ENCODE measurements at places on chromosomes 1 and 21.

GRCh38 chr1:20367116-20367585 is 76.5 kb downstream of the VWA5B1 start:
- no peak for DNase-seq

- peak; percentile 28 for DNase-seq
Observed at GRCh38 chr1:153805042-153805745, 30.0 kb downstream of the SLC27A3 start.

DNA sequence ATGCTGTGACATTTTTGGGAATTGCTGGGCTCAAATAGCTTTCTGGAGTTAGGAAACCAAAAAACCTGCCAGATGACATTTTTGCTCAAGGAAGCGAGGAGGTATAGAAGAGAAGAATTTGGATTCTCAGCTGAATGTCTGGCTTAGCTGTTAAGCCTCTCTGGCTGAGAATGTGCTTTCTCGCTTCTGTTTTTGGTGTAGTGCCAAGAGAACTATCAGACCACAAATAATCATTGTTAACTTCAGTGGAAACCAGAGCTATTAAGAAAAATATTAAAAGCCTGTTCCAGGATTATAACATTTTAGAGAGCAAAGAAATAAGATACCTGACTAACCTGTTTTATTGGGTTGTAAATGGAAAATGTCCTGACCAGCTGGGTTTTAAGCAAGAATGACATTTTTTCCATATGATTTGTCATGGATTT is 39.5 kb upstream of the DIPK1A start:
- DNase-seq = no peak

DNA sequence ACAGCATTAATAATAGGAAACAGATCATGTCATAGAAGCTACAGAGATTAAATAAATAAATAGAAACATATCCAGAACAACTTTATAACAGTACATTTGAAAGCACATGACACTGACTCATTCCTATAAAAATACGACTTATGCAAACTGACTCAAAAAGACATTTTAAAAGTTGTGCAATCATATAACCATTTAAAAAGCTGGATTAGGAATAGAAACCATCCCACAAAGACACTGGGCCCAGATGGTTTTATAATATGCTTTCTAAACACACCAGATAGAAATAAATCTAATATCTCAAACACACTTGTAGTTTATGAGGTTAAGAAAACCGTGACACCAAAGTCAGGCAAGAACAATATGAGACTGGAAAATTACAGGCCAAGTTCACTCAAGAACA is 47.6 kb downstream of the MATN1 start:
- DNase-seq = no peak

GRCh38 chr1:24386241-24386640 is 27.3 kb downstream of the STPG1 start:
- DNase-seq = no peak

GRCh38 chr1:38474738-38475623 is 384.6 kb downstream of the RRAGC start:
- DNase-seq = no peak

DNA sequence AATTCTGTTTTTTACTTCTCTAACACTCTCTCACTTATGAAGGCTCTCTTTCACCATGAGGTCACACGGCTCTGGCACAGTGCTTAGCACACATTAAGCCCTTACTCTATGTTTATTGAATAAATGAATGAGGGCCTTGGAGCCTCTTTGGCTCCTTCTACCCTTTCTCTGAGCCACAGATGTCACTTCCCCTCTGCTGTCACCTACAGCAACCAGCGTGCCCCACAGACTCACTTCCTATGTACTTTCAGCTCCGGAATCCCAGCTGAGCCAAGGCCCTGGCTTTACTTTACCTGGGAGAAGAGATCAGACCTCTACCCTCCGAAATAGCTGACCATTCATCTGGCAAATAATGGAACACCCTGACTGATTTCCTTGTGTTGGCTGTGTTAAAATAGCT is 53.7 kb upstream of the HMCN1 start:
- no peak for DNase-seq

- DNase-seq = no peak
Observed at GRCh38 chr1:5273280-5274003, 619.0 kb downstream of the AJAP1 start.

DNA sequence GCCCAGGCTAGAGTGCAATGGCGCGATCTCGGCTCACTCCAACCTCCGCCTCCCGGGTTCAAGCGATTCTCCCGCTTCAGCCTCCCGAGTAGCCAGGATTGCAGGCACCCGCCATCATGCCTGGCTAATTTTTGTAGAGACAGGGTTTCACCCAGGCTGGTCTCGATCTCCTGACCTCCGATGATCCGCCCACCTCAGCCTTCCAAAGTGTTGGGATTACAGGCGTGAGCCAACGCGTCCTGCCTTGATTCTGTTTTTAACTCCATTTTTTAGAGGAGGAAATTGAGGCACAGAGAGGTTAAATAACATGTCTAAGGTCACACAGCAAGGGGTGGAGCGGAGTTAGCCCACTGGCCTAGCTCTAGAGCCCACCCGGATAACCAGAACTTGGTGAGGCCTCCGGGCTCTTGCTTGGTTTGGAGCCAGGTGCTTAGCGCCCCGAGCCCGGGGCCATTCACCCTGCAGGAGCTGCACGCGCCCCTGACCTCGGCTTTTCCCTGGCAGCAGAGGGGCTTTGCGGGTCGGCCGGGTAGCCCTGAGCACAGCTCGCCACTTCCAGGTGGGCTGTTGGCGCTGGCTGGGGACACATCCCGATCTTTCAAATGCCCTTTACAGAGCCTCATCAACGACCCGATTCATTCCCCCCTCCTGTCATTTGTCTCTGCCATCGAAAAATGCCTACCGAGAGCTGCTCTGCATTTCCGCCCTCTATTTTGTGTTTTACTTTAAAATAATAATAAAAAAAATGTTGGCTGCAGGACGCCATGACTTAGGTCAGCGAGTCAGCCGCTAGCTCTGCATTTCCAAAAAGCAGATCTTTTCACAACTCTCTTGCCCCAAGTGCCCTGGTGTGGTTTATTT is 11.2 kb downstream of the SIM2 start:
- DNase-seq = no peak

DNA sequence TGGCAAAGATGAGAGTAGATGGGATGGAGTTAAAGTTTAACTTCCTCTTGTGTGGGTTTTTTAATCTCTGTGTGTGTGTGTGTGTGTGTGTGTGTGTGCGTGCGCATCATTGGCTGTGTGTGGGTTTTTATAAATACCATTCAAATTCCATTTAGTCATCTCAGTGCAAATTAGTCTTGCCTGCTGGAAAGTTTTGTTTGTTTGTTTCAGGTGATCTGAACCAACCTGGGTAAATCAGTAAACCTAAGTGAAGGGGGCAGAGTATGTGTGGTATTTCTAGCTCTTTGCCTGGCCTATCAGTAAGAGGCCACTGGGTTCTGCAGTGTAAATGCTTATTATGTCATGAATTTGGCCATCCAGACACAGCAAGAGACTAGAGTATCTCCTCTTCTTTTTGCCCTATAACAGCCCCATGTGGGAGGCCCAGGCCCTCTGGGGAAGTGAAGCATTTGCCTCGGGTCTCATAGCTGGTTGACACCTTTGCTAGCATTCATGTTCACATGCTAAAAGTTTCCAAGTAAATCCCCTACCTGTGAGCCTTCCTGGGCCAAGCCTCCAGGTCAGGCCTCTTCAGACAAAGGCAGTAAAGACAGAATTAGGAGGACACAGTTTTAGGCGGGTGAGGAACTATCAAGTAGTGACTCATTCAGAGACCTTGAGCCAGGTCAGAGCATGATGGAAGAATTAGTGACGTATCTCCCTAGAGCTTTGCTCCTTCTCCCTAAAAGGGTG is 14.7 kb downstream of the INTS3 start:
- DNase-seq = no peak

DNA sequence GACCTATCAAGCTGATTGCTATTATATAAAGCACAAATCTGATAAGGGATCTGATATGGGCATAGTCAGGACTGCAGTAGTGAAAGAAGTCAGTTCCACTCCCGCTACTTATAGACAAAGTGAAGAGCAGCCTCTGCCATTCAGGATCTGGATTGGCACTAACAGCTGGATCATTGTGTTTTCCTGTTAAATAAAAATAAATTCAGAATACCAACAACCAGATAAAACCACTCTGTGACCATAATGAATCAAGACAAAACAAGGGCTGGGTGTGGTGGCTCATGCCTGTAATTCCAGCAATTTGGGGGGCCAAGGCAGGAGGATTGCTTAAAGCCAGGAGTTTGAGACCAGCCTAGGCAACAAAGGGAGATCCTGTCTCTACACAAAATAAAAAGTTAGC is 5.0 kb upstream of the GLRX2 start:
- DNase-seq = no peak

- DNase-seq = no peak
Observed at GRCh38 chr1:225811622-225812487, 1.9 kb downstream of the EPHX1 start.

GRCh38 chr1:209710093-209710492 is 5.4 kb downstream of the HSD11B1 start:
- no peak for DNase-seq

- no peak for DNase-seq
Observed at GRCh38 chr1:59553371-59553770, 256.5 kb downstream of the FGGY start.

DNA sequence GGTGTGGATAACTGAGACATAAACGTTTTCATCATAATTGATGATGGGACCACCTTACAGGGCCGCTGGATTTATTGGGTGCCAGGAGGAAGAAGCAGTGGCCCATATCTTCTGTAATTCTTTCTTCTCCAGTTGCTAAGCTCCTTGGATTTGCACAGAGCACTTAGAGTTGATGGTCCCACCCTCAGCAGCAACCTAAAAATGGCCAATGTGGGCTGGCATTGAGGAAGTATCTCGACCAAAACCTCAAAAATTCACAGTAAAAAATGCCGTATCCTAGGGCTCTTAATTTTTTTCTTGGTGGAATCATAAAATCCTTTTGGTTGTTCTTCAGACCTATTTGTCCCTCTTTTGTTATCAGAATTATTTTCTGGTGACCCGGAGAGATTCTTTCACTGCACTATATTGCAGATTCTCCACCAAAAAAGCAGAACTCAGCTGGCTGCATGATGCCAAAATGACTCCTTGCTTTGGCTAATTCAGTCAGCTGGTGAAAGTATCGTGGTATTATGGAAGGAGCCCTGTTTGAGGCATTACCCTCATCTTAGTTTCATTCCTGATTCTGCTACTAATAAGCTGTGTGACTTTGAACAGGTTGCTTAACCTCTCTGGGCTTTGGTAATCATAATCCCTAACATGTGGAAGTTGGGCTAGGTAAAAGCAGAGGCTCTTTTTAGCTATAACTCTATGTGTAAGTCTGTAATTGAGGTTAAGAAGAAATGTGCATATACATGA is 27.6 kb downstream of the KIRREL1 start:
- no peak for DNase-seq

DNA sequence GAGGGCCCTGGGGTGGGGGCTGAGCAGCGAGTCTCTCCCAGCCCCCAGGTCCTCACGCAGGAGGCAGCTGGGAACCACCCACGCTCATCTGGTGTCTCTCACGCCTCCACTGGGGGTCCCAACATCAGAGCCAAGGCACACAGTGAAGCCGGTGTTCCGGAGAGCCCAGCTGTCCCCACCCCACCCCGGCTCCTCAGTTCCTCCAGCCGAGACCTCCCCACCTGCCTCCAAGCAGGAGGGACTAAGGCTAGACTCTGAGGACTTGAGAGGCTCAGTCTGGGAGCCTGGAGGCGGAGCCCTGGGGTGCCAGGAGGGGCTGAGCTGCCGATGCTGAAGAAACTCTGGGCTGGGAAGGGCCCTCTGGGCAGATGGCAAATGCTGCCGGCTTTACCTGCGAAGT is 1.6 kb upstream of the HPCA start:
- no peak for DNase-seq

GRCh38 chr1:39507230-39507928 is 15.9 kb downstream of the BMP8A start:
- DNase-seq = no peak

GRCh38 chr1:201328576-201328975 is 45.3 kb downstream of the PKP1 start:
- DNase-seq = no peak

- DNase-seq = no peak
Observed at GRCh38 chr1:174800876-174801275, 198.9 kb upstream of the CACYBP start.

- DNase-seq = no peak
Observed at GRCh38 chr1:160750608-160751007, 11.6 kb downstream of the SLAMF7 start.

DNA sequence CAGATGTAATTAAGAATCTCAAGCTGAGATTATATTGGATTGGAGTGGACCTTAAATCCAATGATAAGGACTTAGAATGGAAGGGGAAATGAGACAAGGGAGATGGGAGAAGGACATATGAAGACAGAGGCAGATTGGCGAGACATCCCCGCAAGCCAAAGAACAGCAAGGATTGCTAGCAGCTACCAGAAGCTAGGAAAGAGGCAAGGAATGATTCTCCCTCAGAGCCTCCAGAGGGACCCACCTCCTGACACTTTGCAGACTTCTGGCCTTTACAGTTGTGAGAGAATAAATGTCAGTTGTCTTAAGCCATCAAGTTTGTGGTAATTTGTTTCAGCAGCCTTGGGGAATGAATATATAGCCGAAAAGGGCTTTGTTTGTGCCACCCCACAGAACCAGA is 20.7 kb downstream of the METTL13 start:
- DNase-seq = no peak

DNA sequence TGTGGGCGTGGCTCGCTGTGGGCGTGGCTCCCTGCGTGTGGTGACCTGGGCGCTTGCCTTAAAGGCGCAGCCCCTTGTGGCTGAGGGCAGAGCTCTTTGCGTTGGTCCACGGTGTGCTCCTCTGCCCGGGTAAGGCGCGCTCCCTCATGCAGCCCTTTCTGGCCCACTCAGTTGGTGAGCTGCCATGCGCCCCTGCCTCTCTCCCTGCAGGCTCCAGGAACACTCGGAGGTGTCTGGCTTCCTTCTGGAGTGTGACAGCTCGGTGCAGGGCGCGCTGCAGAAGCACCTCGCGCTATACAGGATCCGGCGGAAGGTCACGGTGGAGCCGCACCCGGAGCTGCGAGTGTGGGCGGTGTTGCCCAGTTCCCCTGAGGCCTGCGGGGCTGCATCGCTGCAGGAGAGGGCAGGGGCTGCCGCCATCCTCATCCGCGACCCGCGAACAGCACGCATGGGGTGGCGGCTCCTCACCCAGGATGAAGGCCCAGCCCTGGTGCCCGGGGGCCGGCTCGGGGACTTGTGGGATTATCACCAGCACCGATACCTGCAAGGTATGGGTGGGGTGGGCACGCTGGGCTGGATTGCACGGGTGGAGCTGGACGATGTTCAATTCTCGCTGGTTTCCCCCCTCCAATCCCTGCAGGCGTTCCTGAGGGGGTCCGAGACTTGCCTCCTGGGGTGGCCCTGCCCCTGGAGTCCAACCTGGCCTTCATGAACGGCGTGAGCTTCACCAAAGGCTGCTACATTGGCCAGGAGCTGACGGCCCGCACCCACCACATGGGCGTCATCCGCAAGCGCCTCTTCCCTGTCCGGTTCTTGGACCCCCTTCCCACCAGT is 9.1 kb downstream of the IBA57 start:
- DNase-seq = no peak

DNA sequence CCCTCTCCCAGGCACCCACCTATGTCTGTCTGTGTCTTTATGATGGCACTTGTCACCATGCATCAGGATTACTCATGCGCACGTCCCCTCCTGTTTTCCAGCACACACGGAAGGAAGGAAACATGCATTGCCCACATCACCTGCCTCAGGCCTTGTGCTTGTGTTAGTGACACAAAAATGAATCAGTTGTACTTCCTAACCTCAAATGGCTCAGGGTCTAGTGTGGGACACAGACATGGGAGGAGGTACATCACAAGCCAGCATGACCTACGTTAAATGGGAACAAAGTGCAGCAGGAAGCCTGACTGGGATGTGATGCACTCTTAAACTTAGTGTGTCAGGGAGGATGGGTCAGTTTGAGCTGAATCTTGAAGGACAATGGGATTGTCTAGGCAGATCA is 126.7 kb downstream of the TRABD2B start:
- no peak for DNase-seq

GRCh38 chr1:53074313-53075154 is 12.5 kb downstream of the PODN start:
- DNase-seq = no peak

All from stimulated activated CD8-positive, alpha-beta memory T cell treated with anti-CD3 and anti-CD28 coated beads, Interleukin-7, amount 100 ng/mL, for 1 hour (primary cell).